ENCODE measurements at places on chromosomes 5 and 9. TPM values are rescaled to one million over a fixed set of nuclear protein-coding genes. Genes with fewer than 3 reads are reported as not detected.

The UGT3A2 gene
- 14.9 TPM for polyA plus RNA-seq

The BSPRY gene
- polyA plus RNA-seq: 4.5 TPM

The TCF7 gene
- polyA plus RNA-seq: 9.9 TPM

The PTGES gene
- polyA plus RNA-seq: 41.8 TPM

The ADCY2 gene
- polyA plus RNA-seq: 10.5 TPM

The ZNF462 gene
- 31.5 TPM for polyA plus RNA-seq

The ANKDD1B gene
- polyA plus RNA-seq: 1.2 TPM

The GOLPH3 gene
- 54.2 TPM for polyA plus RNA-seq

The LCN9 gene
- polyA plus RNA-seq: not detected

- DNase-seq: no peak
Measured at GRCh38 chr9:120970244-120970643, 43.6 kb upstream of the TRAF1 start.

GRCh38 chr5:76483881-76484280, 80.8 kb downstream of the IQGAP2 start:
- no peak for DNase-seq

DNA sequence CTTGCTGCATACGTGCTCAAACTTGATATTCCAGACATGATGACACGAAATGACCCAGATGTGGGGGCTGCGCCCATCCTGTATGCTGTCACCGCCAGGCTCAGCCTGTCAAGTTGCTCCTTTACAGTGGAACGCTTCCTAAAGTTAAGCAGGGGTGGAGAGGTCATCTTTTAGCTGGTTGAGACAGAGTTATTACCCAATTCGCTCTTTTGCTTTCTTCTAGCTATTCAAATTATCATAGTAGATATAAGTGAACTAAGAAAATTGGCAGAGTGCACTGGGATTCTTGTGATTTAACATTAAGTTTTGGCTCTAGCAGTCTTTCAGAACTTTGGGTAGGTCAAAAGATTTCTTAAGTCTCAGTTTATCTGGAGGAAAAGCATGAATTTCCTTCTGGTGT, 69.8 kb upstream of the BASP1 start:
- no peak for DNase-seq

- DNase-seq: no peak
Measured at GRCh38 chr5:110932755-110933488, 138.6 kb upstream of the TSLP start.

DNA sequence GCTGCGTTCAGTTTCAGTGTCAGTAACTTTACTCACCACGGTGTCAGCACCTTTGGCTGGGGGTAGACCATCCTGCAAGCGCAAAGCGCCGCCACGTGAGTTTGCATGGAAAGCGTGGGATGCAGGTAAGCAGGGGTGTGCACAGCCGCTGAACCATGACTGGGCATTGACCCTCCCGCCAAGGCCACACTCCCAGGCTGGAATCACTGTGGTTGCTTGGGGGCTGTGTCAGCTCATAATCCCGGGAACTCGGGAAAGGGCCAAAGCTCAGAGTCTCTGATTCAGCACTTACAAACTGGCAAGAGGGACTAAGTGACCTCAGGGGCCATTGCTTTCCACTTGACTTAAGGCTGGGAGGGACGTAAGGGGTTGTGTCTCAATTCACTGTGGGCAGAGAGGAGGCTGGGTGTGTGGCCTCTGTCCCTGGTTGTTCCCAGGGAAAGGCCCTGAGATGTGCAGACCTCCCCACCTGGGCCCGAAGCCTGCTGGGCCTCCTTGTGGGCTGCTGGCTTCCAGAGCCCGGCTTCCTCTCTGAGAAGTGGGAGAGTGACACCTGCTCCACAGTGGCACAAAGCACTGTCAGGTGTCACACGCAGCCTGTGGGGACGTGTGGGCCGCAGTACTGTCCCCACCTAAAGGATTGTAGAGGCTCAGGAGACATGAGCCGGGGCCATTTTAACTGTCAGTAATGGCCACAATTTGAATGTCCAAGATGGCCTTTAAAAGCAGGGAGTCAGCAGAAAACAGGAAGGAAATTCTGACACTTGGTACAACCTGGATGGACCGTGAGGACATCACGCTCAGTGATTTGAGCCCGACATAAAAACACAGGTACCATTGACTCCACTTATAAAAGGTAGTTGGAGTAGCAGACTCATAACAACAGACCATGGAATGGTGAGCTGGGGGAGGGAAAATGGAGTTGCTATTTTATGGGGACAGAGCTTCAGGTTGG, 16.7 kb downstream of the ABO start:
- DNase-seq: peak; percentile 67

- peak; percentile 90 for DNase-seq
Measured at GRCh38 chr9:16191691-16192402, 639.0 kb downstream of the CCDC171 start.

DNA sequence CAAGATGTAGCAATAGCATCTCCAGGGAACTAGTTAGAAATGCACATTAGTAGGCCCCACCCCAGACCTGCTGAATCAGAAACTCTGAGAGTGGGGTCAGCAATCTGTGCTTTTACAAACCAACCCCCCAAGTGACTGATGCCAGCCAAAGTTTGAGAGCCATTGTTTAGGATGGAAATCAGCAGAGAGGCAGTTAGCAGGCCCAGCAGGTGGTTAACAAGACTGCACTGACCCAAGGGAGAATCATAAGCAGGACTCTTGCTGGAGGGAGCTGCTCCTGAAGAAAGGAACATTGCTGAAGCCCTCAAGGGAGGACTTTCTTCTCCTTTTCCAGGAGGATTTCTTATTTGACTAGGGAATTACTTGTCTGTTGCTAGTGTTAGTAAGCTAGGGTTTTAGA, 74.2 kb upstream of the SLC12A2 start:
- DNase-seq: no peak

- DNase-seq: peak; percentile 59
Measured at GRCh38 chr9:4984171-4984620, 876 bp upstream of the JAK2 start.

GRCh38 chr5:85293145-85293785, 908.6 kb upstream of the EDIL3 start:
- DNase-seq: no peak

- no peak for DNase-seq
Measured at GRCh38 chr9:18698992-18699391, 225.0 kb downstream of the ADAMTSL1 start.

DNA sequence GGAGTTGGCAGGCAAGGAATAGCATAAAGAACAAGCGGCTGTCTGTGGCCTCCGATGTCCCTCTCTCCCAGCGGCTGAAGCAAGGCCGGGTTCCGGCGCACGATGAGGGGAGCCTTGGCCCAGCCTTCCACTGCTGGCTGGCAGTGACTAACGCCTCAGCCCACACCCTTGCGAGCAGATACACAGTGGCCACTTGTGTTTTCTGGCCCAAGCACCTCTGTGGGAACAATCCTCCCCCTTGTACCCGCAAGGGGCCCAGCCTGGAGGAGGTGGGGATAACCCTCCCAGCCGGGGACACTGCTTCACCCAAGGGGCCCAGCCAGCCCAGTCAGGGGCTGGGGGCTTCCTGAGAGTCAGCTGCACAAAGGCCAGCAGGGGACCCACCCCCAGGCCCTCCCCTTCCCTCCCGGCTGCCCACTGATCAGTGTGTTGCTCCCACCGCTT, 23.2 kb downstream of the STK10 start:
- peak; percentile 90 for DNase-seq

DNA sequence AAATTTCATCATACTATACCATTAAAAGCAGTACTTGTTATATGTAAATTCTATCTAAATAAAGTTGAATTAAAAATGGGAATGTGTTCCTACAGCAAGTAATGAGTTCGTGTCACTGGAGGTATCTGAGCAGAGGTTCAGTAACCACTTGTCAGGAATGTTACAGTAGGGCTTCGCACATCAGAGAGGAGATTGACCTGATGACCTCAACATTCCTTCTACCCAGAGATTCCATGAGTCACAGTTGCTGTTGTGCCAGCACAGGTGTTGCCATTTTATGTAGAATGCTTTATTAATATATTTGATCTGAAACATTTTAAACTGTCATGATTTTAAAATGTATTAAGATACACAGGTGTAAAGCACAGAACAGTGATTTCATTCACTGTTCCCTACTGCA, 60.3 kb downstream of the STX17 start:
- DNase-seq: no peak

GRCh38 chr9:95607507-95607906, 90.7 kb upstream of the PTCH1 start:
- DNase-seq: no peak

GRCh38 chr5:159424123-159424522, 93.8 kb upstream of the IL12B start:
- DNase-seq: no peak

All from testis (tissue), 5 donors.